ENCODE measurements at places on chromosomes 4 and X.

DNA sequence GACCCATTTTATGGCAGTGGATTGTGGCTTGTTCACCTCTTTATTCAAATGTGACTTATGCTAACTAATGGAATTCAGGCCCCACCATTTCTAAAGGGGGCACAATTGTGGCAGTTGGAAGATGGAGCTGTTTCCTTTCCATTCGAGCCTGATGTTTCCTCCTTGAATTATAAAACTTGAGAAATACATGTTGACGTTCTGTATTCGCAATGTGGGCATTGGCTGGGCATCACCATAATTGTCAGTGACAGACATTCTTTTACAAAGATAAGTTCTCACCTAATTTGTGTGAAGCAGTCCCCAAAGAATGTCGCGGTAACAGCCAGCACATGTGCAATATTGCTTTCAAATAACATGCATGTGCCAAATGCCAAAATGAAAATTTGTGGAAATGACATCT is 1070.2 kb upstream of the TENM3 start:
- no peak for DNase-seq

- DNase-seq: no peak
Measured at GRCh38 chr4:98515470-98515809, 143.0 kb downstream of the TSPAN5 start.

DNA sequence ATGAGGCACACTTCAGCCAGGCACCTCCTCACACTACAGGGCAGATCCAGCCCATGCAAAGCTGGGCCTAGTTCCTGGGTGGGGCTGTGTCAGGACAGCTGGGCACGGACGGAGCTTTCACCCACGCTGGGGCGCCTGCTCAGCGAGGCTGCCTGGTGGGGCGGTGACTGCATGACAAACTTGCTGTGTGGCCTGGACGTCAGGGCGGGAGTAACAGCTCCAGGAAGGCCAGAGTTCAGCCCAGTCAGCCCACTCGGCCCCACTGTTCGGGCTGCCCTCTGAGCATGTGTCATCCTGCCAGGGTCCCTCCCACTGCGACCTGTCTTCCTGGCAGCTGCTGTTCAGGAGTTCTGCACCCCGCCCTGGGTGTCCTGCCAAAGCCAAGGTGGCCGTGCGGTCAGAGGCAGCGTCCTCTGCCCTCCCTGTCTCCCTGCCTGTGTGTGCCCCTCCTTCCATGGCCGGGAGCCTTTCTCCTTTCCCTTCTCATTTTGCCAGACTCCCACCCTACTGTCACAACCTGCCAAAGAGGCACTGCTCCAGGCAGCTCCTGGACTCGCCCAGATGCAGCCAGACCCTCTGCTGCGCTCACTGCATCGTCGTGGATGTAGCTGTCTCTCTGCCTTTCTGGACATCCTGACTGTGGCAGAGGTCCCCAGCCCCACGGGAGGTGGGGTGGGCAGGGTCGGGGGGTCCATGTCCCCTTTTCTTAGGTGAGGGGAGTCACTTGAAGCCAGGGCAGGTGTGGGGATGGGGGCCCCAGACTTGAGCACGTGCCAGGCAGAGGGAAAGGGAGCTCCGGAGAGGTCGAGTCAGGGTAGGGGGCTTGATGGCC is 33.0 kb upstream of the KIAA0232 start:
- DNase-seq: peak; percentile 30

- DNase-seq: no peak
Measured at GRCh38 chrX:56385336-56385735, 153.2 kb downstream of the KLF8 start.

GRCh38 chr4:176782794-176783193 is 9.9 kb downstream of the VEGFC start:
- no peak for DNase-seq

DNA sequence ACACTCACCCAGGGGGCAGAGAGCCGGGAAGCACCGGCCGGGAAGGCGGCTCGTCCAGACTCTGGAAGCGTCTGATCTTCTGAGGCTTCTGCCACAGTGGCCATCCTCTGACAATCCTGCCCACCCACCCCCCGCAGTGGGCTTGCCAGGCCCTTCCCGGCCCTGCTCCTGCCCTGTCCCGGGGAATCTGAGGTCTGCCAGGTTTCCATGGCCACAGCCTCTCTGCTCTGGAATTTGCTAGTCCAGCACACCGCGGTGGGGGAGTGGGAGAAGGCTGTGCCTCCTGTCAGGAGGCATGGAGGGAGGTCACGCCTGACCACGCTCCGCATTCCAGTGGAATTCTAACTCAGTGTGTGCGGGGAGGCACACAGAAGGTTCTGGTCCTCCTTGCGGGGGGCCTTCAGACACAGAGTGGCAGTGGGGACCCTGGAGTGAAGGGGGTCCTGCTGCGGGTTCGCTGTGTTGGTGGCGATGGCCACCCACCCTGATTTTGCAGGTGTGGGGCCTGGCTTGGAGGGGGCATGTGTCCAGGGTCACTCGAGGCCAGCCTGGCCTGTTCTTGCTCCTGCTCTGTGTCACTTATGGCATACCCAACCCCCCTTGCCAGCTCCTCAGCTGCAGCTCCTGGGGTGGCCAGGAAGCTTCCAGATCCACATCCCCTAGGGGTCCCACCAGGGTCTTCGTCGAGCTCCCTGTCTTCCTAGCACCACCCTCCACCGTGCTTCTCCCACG is 55.6 kb upstream of the ADRA2C start:
- no peak for DNase-seq

- DNase-seq: no peak
Measured at GRCh38 chr4:14621731-14622463, 380.4 kb upstream of the CPEB2 start.

DNA sequence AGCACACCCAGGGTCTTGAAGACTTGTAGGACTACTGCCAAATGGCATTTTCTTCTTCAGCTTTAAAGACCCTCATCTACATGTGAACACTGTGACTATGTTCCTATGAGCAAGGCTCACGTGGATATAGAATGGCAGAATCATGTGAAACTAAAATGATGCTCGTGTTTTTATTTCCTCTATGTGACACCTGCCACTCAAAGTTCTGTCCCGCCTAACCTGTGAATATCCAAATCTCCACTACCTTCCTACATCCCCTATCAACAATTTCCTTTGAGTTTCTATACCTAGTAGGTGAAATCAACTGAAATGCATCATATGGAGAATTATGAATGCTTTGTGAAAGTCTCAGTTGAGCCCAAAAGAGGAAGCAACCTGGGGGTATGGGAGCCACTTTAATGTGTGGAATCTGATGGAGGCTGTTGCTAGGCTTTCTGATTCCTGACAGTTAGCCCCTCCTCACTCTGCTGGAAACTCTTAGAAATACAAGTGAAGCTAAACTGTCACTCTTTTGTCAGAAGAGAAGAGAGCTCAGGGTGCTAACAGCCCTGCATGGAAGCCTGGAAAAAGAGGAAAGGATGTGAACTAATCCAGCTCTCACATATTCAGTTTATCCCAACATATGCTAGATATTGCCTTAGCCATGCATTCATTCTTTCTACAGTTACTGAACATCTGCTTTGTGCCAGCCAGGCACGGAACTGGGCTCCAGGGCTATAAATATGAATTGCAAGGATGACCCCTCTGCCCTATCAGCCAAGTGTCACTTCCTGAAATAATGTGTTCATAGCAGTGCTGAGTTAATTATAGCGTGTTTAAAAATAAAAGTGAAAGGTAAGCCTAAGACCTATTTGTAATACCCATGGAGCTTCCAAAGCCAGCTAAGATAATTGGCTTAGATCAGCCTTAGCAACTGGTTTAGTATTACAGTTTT is 11.0 kb downstream of the LHFPL1 start:
- no peak for DNase-seq

GRCh38 chr4:22730021-22730420 is 37.3 kb downstream of the GBA3 start:
- no peak for DNase-seq

DNA sequence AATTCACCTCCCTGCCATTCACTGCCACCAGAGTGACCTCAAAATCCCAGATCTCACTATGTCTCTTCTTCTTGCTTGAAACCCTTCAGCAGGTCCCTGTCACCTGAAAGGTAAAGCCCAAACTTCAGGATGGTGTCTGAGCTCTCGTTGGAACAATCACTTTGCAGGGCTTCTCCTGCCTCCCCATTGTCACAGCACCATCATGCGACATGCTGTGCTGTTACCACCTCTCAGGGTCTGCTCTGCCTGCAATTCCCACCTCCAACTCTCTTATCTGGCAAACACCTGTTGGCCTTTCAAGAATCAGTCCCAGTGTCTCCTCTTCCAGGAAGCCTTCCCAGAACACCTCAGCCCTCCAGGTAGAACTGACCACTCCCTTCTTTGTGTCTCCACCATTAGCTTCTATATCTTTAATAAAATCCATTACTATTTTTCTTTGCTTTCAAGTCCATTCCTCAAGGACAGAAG is 46.2 kb downstream of the SEL1L3 start:
- no peak for DNase-seq

DNA sequence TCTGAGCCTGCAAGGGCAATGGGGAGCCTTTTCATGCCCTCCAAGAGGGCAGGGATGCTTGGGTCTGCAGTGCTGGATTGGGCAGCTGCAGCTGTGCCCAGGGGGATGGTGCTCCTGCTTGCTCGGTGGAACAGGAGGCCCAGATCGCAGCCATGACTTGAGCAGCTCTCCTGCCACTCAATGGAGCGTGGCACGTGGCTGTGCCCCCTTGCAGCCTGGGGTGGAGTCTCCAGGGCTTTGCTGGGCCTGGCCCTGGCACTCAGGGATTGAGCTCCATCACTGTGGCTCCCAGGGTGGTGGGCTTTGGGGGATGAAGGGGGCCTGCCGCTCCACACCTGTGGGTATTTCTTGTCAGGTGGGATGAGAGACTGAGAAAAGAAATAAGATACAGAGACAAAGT is 53.4 kb upstream of the IBSP start:
- DNase-seq: no peak

DNA sequence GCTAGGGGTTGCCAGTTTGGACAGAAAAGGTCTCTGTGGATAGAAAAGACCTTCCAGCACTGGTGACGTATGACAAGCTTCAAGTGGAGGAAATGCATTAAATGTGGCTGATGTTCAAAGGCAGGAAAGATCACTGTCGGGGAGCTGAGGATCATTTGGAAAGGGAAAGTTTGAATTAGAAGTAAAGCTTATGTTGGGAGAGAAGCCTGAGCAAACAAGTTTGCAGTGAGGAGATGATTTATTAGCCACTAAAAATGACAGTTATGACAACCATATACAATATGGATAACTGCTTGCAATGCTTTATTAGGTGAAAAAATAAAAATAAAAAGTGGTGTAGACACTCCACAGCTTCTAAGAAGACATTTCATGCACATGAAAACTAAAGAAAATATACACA is 135.3 kb upstream of the HS3ST1 start:
- no peak for DNase-seq

DNA sequence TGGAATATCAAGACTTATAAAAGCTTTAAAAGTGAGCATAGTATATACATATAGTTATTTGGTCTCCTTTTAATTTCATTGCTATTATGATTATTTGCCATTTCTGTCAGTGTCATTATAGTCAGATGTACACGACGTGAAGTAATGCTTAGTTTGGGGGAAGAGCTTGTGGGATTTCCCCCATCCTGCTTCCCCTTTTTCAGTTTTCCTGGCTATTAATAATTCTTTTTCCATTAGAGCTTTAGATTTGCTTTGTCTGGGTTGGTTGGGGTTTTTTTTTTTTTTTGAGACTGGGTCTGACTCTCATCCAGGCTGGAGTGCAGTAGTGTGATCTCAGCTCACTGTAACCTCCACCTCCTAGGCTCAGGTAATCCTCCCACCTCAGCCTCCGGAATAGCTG is 5.4 kb downstream of the ABCE1 start:
- DNase-seq: no peak

- no peak for DNase-seq
Measured at GRCh38 chr4:124703154-124703553, 9.4 kb downstream of the ANKRD50 start.

GRCh38 chr4:113447769-113448168 is 313.8 kb downstream of the CAMK2D start:
- no peak for DNase-seq

DNA sequence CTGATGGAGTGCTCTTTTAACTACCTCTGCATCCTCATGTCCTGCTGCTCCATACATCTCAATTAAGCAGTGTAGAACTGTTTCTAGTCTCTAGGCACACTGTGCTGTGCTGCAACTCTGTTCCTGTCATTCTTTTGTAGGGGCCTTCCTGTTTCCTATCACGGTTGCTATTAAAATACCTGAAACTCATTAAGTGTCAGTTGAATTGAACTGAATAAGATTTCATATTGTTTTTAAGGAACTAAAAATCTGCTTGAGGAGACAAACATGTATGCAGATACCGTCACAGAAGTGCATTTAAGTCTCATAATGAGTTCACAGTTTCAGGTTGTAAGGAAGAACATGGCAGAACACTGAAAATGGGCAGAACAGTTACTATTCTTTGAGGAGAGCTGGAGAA is 170.1 kb downstream of the LARP7 start:
- DNase-seq: no peak

DNA sequence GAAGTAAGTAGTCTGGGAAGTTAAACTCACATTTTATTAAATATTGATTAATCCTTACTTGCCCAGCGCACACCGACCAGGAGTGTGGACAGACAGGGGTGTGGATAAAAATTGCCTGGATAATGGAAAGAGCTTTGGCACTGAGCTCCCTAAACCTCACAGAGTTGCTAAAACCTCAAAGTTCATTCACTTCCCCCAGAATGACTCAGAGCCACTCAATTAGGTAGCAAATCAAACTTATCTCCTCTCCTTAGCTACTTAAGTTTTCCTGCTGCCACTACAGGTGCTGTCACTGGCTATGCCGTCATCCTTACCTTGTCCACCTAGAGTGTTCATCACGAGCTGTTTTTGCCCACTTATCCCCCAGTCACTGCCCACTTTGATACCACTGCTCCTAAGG is 27.0 kb upstream of the MID1IP1 start:
- DNase-seq: no peak

DNA sequence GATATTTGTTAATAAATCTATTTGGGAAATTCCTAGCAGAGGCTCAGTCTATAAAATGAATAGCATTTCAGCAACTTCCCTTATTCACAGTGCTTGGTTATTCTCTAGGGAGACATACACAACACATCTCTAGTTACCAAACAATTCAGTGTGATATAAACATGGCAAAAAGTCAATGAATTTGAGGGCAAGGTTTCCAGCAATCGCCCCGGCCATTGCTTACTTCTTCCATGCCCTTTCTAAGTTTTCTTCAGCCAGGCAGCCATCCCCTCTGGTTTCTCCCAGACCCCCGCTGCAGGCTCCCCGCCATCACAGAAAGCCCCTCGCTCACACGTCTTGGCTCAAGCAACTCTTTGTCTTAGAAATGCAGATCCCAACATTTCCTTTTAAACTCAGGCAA is 4.4 kb downstream of the TLR7 start:
- DNase-seq: no peak

DNA sequence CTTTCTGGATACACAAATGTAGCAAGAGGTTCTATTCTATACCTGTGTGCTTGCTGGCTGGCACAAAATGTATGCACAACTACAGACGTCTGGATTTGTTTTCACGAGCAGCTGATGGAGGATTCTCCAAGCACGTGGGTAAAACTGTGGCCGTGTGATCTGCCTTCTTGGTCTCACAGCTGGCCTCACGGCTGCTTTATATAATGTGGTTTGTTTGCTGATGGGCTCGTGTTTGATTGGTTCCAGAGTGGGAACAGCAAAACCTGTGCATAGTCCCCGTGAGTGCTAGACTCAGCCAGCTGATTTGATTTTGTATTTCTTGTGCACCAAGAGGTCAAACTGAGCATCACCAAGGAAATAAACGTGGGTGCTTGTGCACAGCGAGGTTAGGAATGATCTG is 262.6 kb upstream of the RPS6KA3 start:
- no peak for DNase-seq

GRCh38 chr4:183345261-183345660 is 23.0 kb upstream of the CLDN24 start:
- no peak for DNase-seq

All from esophagus squamous epithelium (tissue), 5 donors.